ENCODE measurements at places on chromosomes 3 and 15.

GRCh38 chr15:65947041-65947440 lies 77.8 kb downstream of the RAB11A start:
- DNase-seq = no peak

GRCh38 chr3:62793946-62794345 lies 81.3 kb downstream of the CADPS start:
- no peak for DNase-seq

GRCh38 chr3:193720169-193720568 lies 127.2 kb downstream of the OPA1 start:
- no peak for DNase-seq

DNA sequence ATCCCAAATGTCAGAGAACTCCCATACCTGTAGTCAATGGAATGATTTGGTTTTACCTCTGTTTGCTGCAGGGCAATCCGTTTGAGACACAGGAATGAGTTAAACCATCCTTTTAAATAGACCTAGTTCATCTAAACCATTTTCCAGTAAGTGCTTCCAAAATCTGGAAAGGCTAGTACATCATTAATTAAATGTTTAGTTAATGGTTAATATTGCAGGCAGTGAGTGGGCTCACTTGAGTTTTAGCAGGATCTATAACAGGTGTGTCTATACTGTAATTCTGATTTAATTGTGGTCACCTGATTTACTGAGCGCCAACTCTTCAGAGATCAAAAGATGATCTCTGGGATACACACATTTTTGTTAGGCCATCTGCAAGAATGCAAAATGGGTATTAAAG lies 353.9 kb upstream of the ROPN1 start:
- DNase-seq = no peak

DNA sequence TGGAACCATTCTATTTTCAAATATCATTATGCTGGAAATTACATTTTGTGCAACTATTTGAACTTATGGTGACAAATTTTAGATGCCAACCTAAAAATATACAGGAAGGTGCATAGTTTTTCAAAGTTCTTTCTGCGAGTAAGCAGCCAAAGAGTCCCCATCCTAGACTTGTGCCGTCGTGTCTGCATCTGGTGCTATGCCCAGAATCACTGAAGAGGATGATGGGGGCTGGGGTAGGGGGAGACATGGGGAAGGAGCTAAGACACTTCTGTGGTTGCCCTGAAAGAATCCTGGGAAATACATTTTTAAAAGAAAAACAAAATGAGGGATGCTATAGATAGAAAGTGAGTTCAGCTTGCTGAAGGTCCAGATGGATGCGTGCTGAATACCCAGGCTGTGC lies 21.2 kb upstream of the FAM81A start:
- DNase-seq = no peak

DNA sequence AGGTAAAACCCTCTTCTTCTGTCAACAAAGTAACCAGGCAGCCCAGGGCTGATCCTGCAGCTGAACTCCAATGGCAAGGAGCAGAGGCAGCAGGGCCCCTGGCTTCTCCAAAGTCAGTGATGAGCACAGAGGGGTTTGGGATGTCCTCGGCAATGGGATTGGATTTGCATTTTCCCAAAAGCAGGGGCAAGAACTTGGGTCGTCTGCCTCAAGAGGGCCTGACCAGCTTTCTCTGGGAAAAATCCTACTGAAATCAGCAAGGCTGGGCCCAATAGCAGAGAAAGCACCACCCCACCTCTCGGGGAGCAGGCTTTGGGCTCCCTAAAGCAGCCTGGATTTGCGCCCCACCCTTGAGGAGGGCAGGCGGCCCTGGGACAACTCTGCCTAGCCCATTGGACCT lies 210.0 kb upstream of the IGF1R start:
- DNase-seq = no peak

GRCh38 chr3:35678643-35679161 lies 39.4 kb downstream of the ARPP21 start:
- DNase-seq = no peak

DNA sequence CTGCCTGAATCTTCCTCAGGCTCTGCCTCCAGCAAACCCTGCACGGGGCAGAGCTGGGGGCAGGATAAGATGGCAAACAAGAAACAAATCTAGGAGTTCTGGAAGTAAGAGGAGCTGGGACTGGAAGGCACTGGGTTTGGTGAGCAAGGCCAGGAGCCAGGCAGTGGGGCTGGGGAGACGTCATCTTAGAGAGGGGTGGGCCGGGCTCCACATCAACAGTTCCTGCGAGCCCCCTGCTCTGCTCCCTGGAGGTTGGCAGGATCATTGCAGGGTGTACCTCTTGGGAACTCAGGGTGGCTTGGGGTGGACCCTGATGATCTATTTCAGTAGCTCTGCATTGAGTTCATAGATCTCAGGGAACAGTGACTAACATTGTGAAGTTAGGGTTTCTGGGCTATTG lies 87.3 kb upstream of the PRR23E start:
- DNase-seq = no peak

DNA sequence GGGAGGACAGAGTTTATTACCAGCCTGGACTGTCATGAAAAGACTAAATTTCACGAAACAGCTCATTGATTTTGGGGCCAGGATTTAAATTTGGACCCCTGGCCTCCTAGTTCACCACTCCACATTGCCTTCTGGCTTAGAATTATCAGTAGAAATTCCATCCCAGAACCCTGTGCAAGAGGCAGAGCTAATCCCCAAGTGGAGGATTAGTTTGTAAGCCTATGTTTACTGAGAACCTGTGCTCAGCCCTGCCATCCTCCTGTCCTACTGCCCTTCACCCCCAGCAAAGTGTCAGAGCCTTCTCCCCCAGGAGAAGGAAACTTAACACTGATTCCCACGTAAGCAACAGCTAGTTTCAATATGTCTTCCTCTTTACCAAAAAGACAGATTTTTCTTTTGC lies 99.4 kb downstream of the SST start:
- DNase-seq = no peak

DNA sequence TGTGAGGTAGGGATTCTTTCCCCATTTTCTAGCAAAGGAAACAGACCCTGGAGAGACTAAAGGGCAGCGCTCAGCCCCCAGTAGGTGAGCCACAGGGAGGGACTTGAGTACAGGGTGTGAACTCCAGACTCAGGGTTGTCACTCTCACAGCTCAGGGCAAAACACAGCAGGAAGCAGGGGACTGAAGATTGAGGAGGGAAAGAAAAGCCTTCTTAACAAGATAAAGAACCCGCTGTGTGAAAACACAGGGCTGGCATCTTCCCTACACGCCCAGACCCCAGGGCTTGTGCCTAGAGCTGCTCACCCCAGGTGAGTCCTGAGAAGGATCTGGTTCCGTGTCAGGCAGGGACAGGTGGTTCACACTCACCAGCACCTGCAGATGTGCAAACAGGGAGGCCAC lies 59.6 kb downstream of the ABTB1 start:
- no peak for DNase-seq

GRCh38 chr3:71725271-71725991 lies at the start of gene EIF4E3:
Gene EIF4E3, minus strand, starts transcription at chr3:71725402. Its CDS starts 35 bp downstream, at chr3:71725367.
- no peak for DNase-seq

GRCh38 chr15:59694779-59695178 lies 5.7 kb upstream of the BNIP2 start:
- no peak for DNase-seq

GRCh38 chr3:147616998-147617619 lies 207.9 kb downstream of the ZIC1 start:
- DNase-seq = no peak

GRCh38 chr3:159913712-159914414 lies 74.8 kb upstream of the IL12A start:
- no peak for DNase-seq
